ENCODE measurements at places on chromosomes 6 and 20.

GRCh38 chr6:8859501-8859900 is 424.2 kb upstream of the SLC35B3 start:
- DNase-seq, result no peak

GRCh38 chr6:105601541-105602236 is 198.8 kb upstream of the PREP start:
- no peak for DNase-seq

- DNase-seq, result peak; percentile 71
Measured at GRCh38 chr6:71965404-71965803, 79.1 kb downstream of the RIMS1 start.

GRCh38 chr20:48523191-48523995 is 304.4 kb downstream of the PREX1 start:
- DNase-seq, result no peak

DNA sequence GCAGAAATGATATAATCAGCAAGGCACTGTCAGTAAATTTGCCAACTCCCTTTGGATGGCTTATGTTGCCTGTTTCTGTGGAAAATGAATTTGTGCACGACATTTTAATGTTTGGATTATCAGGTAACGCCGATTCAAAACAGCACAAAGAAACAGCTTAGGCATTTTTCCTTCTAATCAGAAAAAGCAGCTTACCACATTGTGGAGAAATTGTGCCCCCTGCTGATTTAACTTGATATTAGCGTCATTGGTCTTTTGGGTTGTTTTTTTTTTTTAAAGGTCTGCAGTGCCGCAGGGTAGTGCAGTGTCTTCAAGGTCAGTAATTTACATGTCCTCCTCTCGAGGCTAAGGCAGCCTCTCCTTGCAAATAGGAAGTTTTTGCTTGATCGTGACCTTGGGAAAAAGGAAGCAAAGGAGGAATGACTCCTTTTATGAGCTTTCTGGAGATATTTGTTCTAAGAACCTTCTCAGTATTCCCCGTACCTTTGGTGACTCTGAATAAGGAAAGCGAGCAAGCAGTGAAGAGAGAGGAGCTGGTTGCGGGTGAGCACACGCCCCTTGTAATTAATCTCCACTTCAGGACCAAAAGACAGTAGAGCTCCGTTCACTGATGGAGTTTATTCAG is 79.1 kb downstream of the ELOVL4 start:
- DNase-seq, result peak; percentile 56

- DNase-seq, result no peak
Measured at GRCh38 chr6:112245511-112246203, 8.7 kb downstream of the LAMA4 start.

DNA sequence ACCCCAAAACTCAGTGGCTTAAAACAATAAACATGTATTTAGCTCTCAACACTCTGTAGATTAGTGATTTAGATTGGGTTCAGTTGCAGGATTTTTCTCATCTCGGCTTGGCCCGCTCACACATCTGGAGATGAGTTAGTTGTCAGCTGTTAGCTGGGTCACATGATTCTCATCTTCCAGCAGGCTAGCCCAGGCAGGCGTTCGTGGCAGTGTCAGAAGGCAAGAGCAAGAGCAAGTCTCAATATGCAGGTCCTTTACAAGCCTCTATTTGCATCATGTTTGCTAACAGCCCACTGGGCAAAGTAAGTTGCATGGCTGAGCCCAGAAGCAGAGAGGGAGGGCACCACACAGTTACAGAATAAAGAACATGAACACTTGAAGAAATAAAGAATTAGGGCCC is 83.6 kb upstream of the MYLIP start:
- no peak for DNase-seq

DNA sequence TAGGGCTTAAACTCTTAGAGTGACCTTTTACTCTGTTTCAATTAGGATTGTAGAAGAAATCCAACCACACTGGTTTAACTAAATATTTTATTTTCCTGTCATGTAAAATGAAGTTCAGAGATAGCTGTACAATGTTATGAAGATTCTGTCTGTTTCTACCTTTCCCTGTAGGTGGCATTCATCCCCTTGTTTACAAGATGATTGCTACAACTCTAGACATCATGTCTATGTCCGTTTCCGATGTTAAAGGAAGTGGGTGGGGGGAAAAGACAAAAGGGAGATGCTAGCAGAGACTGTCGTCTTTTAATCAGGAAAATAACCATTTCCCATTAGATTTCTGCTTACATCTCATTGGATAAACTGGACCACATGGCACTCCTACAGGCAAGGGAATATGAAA is 30.9 kb upstream of the RIMS1 start:
- DNase-seq, result peak; percentile 30

GRCh38 chr6:167842457-167842856 is 15.7 kb downstream of the AFDN start:
- DNase-seq, result no peak
